B cell (primary cell): ENCODE measurements at places on chromosomes 3 and 15. TPM values are rescaled to one million over a fixed set of nuclear protein-coding genes. Genes with fewer than 3 reads are reported as not detected.

LMOD3 gene
- not detected in 2 replicates for total RNA-seq

MNS1 gene
- 0.83 TPM in 1 of 2 replicates, not detected in the other for total RNA-seq

SAMMSON gene
- not detected in 2 replicates for total RNA-seq

ILDR1 gene
- total RNA-seq = 1.6 and 1.9 TPM in 2 replicates

AHSG gene
- not detected in 2 replicates for total RNA-seq

CCR1 gene
- total RNA-seq = 0.79 and 1.1 TPM in 2 replicates

EPHB1 gene
- total RNA-seq = 0.87 TPM in 1 of 2 replicates, not detected in the other

GOLGA6L7 gene
- not detected in 2 replicates for total RNA-seq

DNA sequence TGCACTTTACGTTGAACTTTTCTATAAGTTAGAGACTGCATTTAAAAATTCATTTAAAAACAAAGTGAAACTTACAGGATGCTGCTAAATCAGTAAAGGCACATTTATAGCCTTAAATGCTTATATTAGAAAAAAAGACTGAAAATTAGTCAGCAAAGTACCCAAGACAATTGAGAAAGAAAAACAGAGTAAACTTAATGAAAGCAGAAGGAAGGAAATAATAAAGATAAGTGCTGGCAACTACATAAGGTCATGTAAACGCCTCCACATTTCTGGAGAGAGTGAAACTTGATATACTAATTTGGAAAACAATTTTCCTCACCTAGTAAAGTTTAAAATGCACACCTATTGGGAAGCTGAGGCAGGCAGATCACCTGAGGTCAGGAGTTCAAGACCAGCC, 58.2 kb upstream of the ACAN start:
- DNase-seq = no peak

DNA sequence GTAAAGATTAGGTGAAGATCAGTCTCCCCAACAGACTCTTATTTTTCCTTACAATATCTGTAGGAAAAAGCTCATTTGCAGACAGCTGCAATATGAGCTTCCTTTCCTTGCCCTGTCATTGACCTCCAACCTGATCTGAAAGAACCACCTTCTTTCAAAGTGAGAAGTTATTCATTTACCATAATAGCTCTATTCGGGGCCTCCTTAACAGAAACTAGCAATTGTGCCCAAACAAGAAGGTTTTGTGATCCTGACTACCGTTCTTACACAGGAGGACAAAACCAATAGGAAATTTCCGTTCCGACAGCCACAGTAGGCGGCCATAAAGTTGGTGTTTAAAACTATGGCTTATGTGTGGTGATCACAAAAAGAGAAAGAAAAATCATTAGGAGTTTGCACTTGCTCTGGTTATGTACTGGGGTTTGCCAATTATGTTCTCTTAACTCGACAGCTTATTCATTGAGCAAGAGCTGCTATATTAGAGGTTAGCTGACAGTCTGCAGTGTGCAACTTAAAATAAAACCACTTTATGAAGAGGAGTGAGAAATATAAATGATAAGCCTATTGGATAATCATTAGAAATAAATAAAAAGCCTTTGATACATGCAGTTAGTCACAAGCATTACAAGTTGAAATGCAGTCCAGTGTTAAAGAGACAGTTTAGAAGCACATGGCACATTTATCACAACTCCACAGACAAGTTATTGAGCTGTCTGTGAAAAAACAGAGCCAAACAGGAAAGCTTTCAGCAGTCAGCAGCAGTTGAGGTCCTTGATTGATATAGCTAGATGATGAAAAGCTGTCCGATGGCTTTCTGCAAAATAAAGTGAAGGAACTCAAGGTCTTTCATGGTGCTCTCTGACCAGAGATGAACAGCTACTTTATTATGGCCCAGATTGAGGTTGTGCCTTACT, 199.8 kb downstream of the WDR72 start:
- DNase-seq = no peak

- no peak for DNase-seq
Observed at GRCh38 chr3:116980099-116980498, 270.5 kb downstream of the TUSC7 start.

DNA sequence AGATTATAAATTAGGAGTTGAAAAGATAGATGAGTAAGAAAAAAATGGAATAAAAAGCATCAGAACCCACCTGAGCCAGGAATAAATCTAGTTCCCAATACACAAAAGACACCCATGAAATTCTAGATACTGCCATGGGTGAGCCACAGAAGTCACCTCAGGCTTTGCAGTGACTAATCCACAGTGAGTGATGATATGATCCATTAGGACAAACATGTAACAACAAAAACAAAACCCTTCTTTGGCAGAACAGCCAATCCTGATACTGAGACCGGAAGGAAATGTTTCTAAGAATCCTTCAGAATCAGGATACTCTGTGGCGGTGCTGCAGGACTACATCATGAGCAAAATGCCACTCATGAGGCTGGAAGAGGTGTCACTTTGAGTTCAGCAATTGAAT, 15.0 kb upstream of the MINDY4B start:
- no peak for DNase-seq

DNA sequence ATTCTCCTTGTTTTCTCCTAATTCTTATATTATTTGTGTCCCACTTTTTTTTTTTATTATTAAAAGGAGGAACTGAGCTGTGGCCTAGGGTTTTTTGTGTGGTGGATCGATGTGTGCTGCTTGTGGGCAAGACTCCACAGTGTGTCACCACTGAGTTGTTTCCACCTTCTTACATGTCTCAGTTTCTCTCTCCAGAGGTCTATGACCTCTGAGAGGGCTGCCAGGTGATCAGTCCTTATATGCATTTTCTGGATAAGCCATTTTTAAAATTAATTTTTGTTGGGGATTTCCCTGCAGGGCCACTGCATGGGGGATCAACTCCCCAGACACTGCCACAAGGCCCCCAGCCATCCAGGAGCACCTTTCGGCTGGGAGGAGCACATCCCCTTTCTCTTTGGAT, 27.8 kb downstream of the IQCF6 start:
- no peak for DNase-seq

DNA sequence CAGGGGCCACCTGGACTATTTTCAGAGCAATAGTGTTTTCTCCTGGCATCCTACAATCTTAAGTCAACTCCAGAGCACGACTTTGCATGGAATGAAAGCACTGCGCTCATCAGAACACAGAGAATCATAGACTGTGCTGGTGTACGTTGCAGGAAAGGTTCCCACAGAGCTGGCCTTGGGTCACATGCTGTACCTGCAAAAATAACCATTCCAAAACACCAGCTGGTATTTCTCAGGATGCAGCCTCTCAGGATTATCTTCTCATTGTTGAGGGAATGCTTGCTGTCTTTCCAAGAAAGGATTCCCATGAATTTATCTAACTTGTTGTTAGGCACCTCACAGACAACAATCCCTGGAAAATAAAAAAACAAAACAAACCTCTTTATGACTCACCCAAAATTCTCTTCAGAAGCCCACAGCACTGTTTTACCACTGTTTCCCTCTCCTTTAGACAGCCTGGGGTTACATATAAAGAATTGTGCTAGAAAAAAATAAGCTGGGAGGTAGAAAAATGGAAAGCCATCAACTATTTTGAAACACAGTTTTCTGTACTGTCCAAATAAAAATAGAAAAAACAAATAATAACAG, 131.7 kb downstream of the ATP8B4 start:
- DNase-seq = no peak

- DNase-seq = no peak
Observed at GRCh38 chr3:178308771-178309170, 227.5 kb upstream of the KCNMB2 start.

DNA sequence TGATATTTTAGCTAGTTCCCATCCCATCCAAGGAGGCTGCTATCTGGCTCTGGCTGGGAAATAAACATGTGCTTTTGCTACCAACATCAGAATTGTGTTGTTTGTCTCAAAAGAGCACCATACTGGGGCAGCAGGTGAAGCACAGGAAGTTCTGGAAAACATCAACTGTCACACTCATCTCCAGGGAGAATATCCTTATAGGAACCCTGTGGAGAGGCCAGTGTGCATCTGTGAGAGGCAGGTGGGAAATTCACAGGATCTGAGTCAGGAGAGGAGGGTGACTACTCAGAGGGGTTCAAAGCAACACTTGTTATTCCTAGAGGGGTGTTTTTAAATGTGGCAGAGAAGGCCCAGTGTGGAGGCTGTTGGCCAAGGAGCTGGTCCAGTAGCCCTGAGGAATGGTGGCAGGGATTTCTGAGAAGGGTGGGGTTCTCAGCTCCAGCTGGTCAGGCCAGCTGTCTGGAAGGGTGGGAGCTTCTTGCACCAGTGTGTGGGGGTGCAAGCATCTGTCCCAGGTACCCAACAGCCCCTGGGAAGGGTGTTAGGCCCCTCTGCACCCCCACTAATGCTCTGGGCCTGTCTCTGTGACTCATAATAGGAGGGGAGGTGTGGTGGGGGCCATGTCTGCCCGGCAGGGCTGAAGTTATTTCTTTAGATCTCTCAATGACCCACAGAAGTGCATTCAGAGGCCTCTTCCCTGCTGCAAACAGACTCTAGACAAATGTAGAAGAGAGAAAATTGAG, 28.7 kb downstream of the RPSA start:
- DNase-seq = no peak

GRCh38 chr3:141094790-141095545, 43.8 kb downstream of the SPSB4 start:
- DNase-seq = no peak

DNA sequence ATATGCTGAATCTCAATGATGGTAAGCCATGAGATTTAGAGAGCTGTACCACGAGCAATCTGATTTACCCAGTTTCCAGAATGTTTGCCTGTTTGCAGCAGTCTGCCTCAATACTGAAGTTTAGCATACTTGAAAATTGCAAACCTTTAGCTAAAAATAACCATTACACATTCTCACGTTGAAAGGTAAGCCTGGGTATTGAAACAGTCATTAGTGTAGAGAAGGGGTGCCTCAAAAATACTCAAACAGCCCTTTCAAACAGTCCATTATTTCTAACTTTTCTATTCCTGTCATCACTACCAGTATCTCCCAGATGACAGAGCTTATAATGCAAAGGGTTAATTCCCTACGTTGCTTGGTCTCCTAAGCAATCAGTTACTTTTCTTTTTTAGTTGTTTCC, 111.8 kb upstream of the MBNL1 start:
- no peak for DNase-seq

- no peak for DNase-seq
Observed at GRCh38 chr15:34246276-34246976, 21.6 kb downstream of the EMC4 start.

- no peak for DNase-seq
Observed at GRCh38 chr3:57080171-57080570, 19.7 kb downstream of the SPATA12 start.

DNA sequence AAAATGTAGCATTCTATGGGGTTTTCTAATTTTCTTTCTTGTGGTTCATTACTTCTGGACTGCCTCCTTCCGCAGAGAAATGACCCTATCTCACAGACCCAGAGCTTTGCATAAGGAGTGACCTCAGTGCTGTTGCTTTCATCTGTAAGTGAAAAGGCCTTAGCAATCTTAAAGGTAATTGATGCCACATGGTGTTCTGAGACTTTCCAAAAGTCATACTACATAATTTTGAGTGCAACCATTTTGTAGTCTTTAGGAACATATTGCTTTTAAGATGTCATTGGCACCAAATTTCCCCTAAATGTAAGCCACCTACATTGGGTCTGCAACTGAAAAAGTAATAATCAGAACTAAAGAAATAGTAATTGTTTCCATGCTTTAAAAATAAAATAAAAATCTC, 9.2 kb upstream of the HHLA2 start:
- DNase-seq = no peak

DNA sequence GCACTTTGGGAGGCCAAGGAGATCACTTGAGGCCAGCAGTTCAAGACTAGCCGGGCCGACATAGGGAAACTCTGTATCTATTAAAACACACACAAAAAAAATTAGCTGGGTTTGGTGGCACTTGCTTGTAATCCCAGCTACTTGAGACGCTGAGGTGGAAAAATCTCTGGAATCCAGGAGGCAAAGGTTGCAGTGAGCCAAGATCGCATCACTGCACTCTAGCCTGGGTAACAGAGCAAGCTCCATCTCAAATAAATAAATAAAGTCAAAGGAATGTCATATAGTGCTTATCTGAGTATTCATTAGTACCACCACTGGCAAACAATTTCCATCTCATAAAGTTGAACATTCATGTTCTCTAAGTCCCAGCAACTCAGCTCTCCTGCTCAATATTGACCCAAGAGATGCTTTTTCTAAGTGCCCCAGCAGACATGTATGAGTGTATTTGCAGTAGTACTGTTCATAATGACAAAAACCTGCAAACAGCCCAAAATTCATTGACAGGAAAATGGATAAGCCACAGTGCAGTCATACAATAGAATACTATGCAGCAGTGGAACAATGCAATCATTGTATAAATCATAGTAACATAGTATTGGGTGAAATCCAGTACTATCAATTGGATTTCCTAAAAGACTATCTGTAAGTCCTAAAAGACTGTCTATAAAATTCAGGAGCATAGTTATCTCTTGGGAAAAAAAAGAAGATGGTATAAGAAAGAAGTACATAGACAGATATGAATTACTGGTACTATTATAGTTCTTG, 751.5 kb upstream of the LMCD1 start:
- no peak for DNase-seq

- DNase-seq = no peak
Observed at GRCh38 chr3:7745711-7746110, 755.9 kb upstream of the LMCD1 start.
